ENCODE measurements at places on chromosomes 1 and 21. TPM values are rescaled to one million over a fixed set of nuclear protein-coding genes. Genes with fewer than 3 reads are reported as not detected.

GRCh38 chr1:231045286-231045685, 5.2 kb upstream of the FAM89A start:
- no peak for DNase-seq

DNA sequence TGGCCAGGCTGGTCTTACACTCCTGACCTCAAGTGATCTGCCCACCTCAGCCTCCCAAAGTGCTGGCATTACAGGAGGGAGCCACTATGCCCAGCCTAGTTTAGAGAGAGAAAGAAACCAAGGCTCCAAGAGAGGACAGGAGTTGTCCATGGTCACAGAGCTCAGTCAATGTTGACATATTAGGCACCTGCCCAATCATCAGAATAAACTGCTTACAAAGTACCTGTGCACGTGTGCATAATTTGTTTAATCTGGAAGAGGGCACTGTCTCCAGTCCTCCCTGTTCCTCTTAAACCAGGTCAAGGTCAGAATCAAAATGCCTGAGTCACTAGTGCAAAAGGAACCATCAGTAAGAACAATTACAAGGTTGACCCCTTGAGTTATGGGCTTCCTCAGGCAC, 20.3 kb upstream of the MPZL1 start:
- DNase-seq = no peak

GRCh38 chr1:38918568-38918967, 23.1 kb downstream of the RHBDL2 start:
- no peak for DNase-seq

- DNase-seq = no peak
Observed at GRCh38 chr1:59597420-59598119, 217.2 kb upstream of the HOOK1 start.

- no peak for DNase-seq
Observed at GRCh38 chr1:209420276-209420675, 163.2 kb upstream of the CAMK1G start.

DNA sequence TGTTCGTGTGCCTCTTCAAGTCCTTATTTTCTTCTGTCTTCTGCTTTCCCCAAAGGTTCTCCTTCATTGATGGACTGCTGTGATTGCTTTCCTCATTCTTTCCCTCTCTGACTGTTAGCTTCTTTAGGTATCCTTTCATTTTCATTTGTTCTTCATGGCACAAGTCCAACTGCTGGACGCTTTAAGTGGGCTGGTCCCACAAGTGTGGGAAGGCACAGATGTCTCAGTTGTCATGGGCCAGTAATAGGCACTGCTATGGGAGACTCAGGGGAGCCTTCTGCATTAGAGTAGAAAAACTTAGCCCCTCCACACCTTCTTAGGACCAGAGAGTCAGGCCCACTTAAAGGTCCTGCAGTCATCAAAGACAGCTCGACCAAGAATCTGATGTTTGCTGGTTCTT, 122.3 kb upstream of the C1orf105 start:
- no peak for DNase-seq

DNA sequence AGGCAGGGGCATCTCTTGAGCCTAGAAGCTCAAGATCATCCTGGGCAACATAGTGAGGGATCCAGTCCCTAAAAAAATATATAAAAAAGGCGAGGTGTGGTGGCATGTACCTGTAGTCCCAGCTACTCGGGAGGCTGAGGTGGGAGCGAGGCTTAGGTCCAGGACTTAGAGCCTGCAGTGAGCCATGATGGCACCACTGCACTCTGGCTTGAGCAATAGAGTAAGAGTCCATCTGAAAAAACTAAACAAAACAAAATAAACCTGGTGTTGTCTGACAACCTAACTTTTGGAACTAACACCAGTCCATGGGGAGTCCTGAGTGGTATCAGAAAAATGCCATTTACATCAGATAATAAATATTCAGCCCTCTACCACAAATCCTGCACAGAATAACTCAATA, 110.1 kb upstream of the NRIP1 start:
- DNase-seq = no peak

DNA sequence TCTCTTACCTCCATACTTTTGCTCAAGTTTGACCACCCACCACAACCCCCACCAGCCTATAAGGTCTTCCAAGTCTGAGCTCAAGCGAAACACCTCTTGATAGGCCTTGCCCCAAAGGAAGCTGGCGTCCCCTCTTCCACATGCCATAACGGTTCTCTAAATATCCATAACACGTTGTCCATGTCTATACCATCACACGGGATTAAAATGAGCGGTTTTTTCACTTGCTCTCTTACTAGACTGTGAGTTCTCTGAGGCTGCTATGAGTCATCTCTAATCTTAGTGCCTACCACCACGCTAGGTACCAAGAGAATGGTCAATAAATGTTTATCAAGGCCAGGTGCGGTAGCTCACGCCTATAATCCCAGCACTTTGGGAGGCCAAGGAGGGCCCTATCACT, 41.0 kb downstream of the WASF2 start:
- no peak for DNase-seq

DNA sequence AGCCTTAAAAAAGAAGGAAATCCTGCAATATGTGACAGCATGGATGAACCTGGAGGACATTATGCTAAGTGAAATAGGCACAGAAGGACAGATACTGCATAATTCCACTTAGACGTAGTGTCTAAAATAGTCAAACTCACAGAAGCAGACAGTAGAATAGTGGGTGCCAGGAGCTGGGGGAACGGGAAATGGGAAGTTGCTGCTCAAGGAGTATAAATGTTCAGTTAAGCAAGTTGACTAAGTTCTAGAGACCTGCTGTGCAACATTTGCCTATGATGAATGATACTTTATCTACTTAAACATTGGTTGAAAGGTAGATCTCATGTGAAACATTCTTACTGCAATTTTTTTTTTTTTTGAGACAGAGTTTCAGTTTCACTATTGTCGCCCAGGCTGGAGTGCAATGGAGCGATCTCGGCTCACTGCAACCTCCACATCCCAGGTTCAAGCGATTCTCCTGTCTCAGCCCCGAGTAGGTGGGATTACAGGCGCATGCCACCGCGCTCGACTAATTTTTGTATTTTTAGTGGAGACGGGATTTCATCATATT, 197.8 kb downstream of the HIVEP3 start:
- no peak for DNase-seq

- peak; percentile 40 for DNase-seq
Observed at GRCh38 chr1:245874942-245875580, 632.0 kb downstream of the SMYD3 start.

- no peak for DNase-seq
Observed at GRCh38 chr21:14050121-14050520, 160.6 kb downstream of the LIPI start.

GRCh38 chr1:145784409-145784808, 39.5 kb downstream of the RNF115 start:
- DNase-seq = no peak

DNA sequence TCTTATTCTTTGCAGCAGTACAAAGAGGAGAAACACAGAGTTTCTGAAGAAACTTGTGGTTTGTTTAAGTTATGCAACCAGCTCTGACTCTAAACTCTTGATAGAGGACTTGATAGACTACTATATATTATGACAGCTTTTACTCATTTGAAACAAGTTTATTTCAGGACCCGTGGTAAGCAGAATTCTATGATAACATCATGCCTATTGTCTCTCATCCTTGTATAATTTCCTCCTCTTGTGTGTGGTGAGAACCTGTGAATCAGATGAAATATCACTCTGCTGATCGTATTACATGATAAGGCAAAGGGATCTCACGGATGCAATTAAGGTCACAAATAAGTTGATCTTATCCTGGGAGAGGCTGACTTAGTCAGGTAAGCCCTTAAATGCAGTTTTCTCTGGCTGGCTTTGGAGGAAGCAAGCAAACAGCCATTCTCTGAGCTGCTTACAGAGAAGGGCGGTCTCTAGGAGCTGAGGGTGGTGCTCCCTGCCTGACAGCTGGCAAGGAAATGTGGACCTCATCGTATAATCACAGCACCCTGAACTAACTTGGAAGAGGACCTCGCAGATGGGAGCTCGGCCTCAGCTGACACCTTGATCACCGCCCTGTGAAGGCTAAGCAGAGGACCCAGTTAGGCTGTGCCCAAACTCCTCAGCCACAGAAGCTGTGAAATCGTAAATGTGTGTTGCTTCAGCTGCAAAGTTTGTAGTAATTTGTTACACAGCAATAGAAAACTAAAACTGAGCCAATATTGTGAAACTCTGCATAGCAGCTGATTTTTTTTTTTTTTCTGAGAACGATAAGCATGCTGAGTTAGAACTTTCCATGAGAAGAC, 151.1 kb upstream of the DPT start:
- DNase-seq = no peak

DNA sequence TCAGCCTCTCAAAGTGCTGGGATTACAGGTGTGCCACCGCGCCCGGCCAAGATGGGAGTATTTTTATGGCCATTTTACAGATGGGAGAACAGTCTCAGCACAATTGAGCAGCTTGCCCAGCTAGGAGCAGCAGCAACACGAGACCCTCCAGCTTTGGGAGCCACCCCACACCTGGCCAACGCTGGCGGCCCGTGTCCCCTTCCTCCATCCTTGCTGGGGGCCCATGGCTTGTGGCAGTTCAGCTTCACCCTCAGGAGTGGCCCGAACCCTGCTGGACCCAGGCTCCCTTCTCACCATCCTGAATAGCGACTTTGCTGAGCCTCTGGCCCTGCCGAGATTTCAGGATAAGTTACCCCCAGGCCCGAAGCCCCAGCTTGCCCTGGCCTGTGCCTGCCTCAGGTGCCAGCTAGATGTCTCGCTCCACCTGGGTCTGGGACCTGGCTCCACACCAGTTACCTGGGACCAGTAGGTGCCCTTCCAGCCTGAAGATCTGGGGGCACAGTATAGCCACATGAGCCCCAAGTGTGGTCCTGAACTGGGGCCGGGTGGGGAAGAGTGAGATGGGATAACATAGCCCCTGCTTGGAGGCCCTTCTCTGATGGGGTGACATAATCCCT, 19.2 kb downstream of the SLC66A1 start:
- DNase-seq = no peak

DNA sequence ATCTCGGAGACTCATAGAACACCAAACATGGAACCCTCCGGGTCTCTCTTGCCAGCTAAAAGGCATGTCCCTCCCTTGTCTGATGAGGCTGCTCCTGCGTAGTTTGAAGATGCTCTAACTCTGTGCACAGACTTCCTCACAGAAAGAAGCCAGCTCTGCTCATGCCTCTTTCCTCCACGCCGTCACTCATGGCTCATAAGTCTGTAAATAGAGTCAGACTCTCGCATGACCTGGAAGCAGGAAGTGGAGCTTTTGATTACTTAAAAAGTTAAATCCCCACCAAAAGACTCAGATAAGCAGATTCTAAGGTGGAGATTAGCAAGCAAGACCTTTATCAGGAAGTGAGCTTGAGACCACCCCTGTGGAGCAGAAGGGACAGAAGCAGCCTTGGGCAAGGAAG, 171.6 kb downstream of the TRIM33 start:
- DNase-seq = no peak

DNA sequence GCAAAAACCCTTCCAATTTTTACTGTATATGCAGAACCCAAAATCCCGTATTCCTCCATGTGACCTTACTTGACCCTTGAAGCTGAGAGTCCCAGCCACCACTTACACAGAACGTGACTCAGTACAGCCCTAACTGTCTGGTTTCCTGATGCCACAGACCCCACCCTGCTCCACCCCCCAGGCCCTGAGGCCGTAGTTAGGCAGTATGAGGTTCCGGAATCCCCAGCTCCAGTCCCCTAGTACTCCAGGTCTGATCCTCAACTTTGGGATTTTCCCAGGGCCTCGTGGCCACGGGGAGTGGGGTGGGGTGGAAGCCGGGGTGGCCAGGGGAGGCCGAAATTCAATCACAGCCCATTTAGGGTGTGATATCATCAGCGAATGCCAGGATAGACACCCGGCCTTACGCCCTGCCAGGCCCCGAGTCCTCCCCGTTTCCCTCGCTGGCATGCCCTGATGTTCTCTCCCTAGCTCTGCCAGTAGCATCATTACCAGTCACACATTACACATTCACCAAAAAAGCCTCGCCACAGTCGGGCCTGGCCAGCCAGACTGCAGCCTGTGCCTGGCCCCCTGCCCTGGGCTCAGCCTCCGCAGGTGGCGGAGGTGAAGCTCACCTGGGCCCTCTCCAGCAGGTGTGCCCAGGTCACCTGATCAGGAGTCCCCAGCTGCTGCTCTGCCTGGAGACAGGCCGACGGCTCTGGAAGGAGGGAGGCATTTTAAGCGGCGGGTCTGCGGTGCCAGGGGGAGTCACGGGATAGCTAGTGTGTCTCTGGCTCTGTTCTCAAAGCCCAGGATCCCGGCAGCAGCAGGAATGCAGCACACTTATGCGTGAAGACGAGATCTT, 70.8 kb downstream of the SCCPDH start:
- DNase-seq = no peak

- no peak for DNase-seq
Observed at GRCh38 chr1:205091043-205091740, 6.9 kb upstream of the TMEM81 start.

GRCh38 chr21:37435711-37436110, 69.1 kb downstream of the DYRK1A start:
- no peak for DNase-seq

GRCh38 chr1:201307760-201308499, 24.6 kb downstream of the PKP1 start:
- no peak for DNase-seq

DNAJC6 gene
- 0.25 TPM for total RNA-seq

MMEL1 gene
- under 0.01 TPM for total RNA-seq

THEM5 gene
- total RNA-seq = not detected

NHLH1 gene
- 0.08 TPM for total RNA-seq

FMN2 gene
- not detected for total RNA-seq

GREM2 gene
- 0.19 TPM for total RNA-seq

ERRFI1 gene
- total RNA-seq = 424 TPM

TEX38 gene
- not detected for total RNA-seq

CASP9 gene
- 4.4 TPM for total RNA-seq

TEDDM1 gene
- total RNA-seq = not detected

ANXA9 gene
- total RNA-seq = 18.2 TPM

All from liver (tissue), 10 donors.